Ureter (tissue), 1 donor: ENCODE measurements at places on chromosomes 4 and X. TPM values are rescaled to one million over a fixed set of nuclear protein-coding genes. Genes with fewer than 3 reads are reported as not detected.

The RGN gene
- 7.0 TPM for total RNA-seq

The PITX2 gene
- total RNA-seq, result not detected

The ERAS gene
- total RNA-seq, result not detected

The ACE2 gene
- total RNA-seq, result 1.8 TPM

DNA sequence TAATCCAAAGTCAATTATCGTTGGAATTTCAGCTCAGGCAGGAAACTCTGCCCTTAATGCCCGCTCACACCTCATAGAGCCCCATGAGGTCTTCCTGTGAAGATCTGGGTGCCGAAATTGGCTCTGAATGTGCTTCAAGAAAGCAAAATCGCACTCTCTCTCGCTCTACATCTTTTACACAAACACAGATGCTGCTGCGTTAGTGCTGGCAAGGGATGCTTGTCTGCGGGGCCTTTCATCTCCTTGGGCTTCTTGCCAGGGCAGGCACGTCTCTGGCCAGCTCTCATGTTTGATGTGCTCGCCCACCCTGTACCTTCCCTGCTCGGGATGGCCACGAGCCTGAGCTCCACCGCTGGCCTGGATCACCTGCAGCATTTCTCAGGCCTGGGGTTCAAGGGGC lies 66.5 kb downstream of the CLCN4 start:
- DNase-seq, result no peak

DNA sequence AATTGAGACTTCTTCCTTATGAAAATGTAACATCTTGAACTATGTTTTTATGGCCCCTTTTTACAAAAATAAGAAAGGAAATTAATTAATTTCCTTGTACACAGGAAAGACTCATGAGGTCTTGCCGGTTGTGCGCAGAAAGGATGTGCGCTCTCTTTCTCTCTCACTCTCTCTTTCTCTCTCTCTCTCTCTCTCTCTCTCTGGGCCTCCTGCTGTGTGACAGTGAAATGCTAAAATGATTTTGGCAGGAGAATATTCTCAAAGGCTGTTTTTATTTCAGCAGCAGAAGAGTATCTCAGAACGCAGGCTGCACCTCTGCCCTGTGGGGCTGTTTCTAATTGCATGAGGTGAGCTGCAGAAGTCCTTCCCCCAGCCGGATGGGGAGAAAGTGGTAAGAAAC lies 349.0 kb downstream of the MID1IP1 start:
- no peak for DNase-seq

DNA sequence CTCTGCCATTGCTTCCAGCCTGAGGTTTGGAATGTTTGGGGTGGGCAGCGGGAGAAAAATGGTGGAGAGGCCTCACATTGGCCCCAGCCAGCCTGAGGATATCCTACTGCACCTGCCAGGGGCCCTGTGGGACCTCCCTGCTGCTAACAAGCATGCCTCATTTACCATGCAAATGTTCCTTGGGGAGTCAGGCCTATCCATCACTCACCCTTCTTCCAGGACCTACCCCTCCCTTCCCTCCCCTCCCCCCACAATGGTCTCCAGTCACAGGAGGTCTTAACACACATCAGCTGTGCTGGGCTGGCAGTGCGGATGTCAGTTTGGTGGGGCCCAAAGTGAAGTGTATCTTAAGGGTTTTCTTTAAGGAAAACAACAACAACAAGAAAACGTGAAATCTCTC lies 139.2 kb downstream of the SHOX start:
- no peak for DNase-seq

GRCh38 chrX:141924293-141924692 lies 20.6 kb downstream of the MAGEC1 start:
- no peak for DNase-seq

GRCh38 chr4:136751556-136751955 lies 780.7 kb downstream of the PCDH18 start:
- no peak for DNase-seq

DNA sequence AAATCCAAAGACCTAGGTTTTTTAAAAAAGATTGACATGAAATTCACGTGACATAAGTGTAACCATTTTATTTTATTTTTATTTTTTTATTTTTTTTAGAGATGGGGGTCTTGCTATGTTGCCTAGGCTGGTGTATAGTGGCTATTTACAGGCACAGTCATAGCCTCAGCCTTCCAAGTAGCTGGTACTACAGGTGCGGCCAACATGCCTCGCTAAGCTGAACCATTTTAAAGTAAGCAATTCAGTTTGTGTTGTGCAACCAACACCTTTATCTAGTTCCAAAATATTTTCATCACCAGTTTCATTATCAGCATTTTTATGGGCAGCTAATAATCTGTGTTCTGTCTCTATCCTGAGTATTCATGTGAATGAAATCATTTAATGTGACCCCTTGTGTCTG lies 107.5 kb upstream of the ENPEP start:
- no peak for DNase-seq
